Epithelial cell of alveolus of lung (primary cell): ENCODE measurements at places on chromosomes 11 and 22. TPM values are rescaled to one million over a fixed set of nuclear protein-coding genes. Genes with fewer than 3 reads are reported as not detected.

PHF21A gene
- total RNA-seq: 11.1 and 27.4 TPM in 2 replicates

CD3G gene
- total RNA-seq: not detected in 2 replicates

PARVG gene
- not detected in 2 replicates for total RNA-seq

MCM5 gene
- total RNA-seq: 29.9 and 67.6 TPM in 2 replicates

MS4A12 gene
- total RNA-seq: not detected in 2 replicates

MAJIN gene
- total RNA-seq: not detected in 2 replicates

VPREB1 gene
- total RNA-seq: not detected in 2 replicates

SCO2 gene
- 5.4 and 8.4 TPM in 2 replicates for total RNA-seq

OR2AG1 gene
- not detected in 2 replicates for total RNA-seq

MMP7 gene
- 2.5 TPM in 1 of 2 replicates, not detected in the other for total RNA-seq

MRGPRX4 gene
- total RNA-seq: not detected in 2 replicates

TREH gene
- not detected in 2 replicates for total RNA-seq

TIMP3 gene
- total RNA-seq: 48.7 and 309 TPM in 2 replicates

PAAF1 gene
- 10.0 and 12.7 TPM in 2 replicates for total RNA-seq
